Esophagus muscularis mucosa (tissue), 4 donors: ENCODE measurements at places on chromosomes 6 and 20. TPM values are rescaled to one million over a fixed set of nuclear protein-coding genes. Genes with fewer than 3 reads are reported as not detected.

The HMGA1 gene
- 19.0 TPM for total RNA-seq

DNA sequence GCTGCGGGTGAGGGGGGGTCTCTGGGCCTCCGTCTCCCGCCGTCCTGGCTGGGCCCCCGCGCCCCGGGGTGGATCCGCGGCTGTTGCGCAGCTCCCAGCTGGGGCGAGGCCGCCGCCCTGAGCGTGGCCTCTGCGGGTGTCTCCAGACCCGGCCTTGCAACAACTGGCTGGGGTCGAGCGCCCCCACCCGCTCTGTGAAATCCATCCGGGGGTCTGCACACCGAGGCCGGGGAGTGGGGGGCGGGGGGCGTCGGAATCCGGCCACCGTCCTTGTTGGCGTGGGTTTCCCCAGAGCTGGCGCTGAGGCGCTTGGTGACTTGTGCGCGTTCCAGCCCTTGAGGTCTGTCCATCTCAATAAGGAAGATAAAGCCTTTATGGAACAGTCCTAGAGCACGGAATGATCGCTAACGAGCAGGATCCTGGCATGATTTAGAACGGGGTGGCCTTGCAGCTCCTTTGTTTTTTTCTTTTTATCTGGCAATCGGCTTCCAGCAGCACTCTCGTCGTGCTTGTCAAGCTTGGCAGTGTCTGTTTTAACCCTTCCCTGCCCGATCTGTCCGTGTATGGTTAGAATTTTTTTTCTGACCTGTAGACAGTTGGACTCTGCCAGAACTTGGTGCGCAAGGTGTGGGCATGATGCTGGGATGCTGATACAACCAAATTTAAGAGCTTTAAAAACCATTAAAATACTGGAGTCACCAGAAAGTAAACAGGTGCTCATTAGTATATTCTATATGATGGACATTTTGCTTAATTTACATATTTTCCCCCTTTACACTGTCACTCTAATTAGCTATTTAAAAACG is 675 bp downstream of the DSTN start:
- no peak for DNase-seq
- H3K4me3 ChIP-seq, result peak overlapping the region; percentile 92
- peaks cover 5% of the 10 kb centered on the region for H3K36me3 ChIP-seq
- H3K27me3 ChIP-seq, result no peaks in the 10 kb centered on the region
- peak overlapping the region; percentile 100 for H3K27ac ChIP-seq
- peaks cover 66% of the 10 kb centered on the region for H3K4me1 ChIP-seq

The SLC35D3 gene
- 0.11 TPM for total RNA-seq

DNA sequence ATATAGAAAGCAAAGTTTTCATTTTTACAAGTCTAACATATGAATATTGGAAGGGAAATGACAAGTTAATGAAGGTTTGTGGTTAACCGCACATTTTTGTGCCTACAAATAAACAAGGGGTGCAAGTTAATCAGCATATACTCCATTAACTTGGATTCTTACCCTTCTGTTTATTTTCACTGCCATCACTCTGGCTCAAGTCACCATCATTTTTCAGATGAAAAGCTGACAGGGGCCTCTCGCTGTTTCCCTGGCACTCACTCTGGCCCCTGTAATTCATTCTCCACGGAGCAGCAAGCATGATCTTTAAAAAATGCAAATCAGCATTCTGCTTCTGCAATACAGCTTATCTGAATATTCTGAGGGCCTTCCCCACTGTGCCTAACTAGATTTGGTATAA is 29.8 kb downstream of the APCDD1L start:
- H3K4me1 ChIP-seq, result peaks cover 7% of the 10 kb centered on the region
- H3K27ac ChIP-seq, result no peak overlapping the region
- DNase-seq, result no peak
- H3K4me3 ChIP-seq, result no peak overlapping the region
- no peaks in the 10 kb centered on the region for H3K27me3 ChIP-seq

DNA sequence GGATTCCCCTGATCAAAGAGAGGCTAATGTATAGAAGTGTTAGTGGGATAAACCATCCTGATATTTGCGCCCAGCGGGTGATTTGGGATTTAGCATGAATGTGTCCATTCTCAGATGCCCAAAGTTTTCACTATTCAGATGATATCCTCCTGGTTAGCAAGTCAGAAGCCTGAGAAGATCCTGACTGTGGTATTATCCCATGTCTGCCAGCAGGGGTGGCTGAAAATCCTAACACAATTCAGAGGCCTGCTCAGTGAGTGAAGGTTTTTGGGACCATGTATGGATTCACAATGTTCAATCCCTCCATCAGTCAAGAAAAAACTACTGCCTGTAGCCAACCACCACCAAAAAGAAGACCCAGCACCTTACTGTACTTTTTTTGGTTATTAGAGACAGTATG is 34.1 kb upstream of the SPACA1 start:
- no peak overlapping the region for H3K4me3 ChIP-seq
- H3K4me1 ChIP-seq, result no peaks in the 10 kb centered on the region
- H3K27me3 ChIP-seq, result no peaks in the 10 kb centered on the region
- no peak overlapping the region for H3K27ac ChIP-seq
- DNase-seq, result no peak

GRCh38 chr6:165649166-165650137 is 13.6 kb downstream of the PDE10A start:
- H3K27ac ChIP-seq, result no peak overlapping the region
- no peaks in the 10 kb centered on the region for H3K27me3 ChIP-seq
- no peak overlapping the region for H3K4me3 ChIP-seq
- H3K4me1 ChIP-seq, result peaks cover 5% of the 10 kb centered on the region
- no peaks in the 10 kb centered on the region for H3K36me3 ChIP-seq
- DNase-seq, result peak; percentile 84

The CD93 gene
- 80.4 TPM for total RNA-seq

- no peak for DNase-seq
- H3K4me3 ChIP-seq, result no peak overlapping the region
- H3K27me3 ChIP-seq, result no peaks in the 10 kb centered on the region
- H3K27ac ChIP-seq, result no peak overlapping the region
- H3K4me1 ChIP-seq, result peaks cover 19% of the 10 kb centered on the region
These were observed 42.9 kb downstream of the HDGFL1 start for GRCh38 chr6:22612236-22612635.

- no peak for DNase-seq
- no peaks in the 10 kb centered on the region for H3K27me3 ChIP-seq
- peaks cover 27% of the 10 kb centered on the region for H3K4me1 ChIP-seq
- H3K36me3 ChIP-seq, result peaks cover 12% of the 10 kb centered on the region
- peak overlapping the region; percentile 35 for H3K4me3 ChIP-seq
These were observed 25.0 kb downstream of the HEBP2 start for GRCh38 chr6:138428944-138429598.
